Activated CD4-positive, alpha-beta memory T cell treated with anti-CD3 and anti-CD28 coated beads, Interleukin-2, amount 10 ng/mL, durations not matched to agents 7 days and 5 days (primary cell): ENCODE measurements at places on chromosomes 16 and 17.
A peak's percentile ranks its signal among the peaks of the same experiment; 100 is the strongest.

DNA sequence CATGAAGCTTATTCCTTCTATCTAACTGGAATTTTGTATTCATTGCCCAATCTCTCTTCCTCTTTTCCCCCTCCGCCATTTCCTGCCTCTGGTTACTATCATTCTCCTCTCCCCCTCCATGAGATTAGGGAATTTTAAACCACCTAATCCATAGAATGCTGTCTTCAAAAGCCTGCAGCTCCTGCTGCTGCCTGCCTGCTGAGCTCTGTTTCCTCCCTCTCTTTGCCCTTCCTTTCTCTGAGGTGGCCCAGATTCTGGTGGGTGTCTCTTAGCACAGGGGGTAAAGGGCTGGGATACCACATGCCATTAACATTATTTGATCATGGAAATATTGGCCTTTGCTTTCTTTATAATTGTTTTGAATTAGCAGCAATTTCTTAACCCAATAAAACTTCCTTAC, 241.6 kb downstream of the CNTNAP4 start:
- DNase-seq = no peak
- no peaks in the 10 kb centered on the region for H3K4me1 ChIP-seq
- no peak overlapping the region for H3K4me3 ChIP-seq

GRCh38 chr16:58019866-58020538, 5.6 kb upstream of the MMP15 start:
- H3K36me3 ChIP-seq = peaks cover 7% of the 10 kb centered on the region
- peak overlapping the region; percentile 64 for H3K27ac ChIP-seq
- no peak overlapping the region for H3K4me3 ChIP-seq
- H3K4me1 ChIP-seq = peaks cover 19% of the 10 kb centered on the region
- peaks cover 4% of the 10 kb centered on the region for H3K27me3 ChIP-seq

DNA sequence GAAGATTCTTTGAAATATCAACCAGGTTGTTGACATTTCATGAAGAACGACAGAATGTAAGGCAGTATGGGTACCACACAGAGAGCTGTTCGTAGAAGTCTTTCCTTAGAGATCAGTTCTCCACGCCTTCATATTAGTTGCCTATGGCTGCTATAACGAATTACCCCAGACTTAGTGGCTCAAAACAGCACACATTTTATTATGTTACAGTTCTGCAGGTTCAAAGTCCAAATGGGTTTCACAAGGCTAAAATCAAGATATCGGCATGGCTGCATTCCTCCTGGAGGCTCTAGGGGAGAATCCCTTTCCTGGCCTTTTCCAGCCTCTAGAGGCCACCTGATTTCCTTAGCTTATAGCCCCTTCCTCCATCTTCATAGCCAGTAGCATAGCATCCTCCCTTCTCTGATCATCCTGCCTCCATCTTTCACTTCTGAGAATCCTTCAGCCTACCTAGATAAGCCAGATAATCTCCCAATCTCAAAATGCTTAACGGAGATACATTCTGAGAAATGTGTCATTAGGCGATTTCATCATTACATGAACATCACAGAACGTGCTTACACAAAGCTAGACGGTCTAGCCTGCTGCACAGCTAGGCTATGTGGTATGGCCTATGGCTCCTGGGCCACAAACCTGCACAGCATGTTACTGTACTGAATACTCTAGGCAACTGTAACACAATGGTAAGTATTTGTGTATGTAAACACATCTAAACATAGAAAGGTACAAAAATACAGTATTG, 26.0 kb downstream of the ERCC4 start:
- DNase-seq = no peak
- peaks cover 22% of the 10 kb centered on the region for H3K36me3 ChIP-seq
- no peak overlapping the region for H3K27ac ChIP-seq
- peaks cover 4% of the 10 kb centered on the region for H3K4me1 ChIP-seq
- no peaks in the 10 kb centered on the region for H3K27me3 ChIP-seq

GRCh38 chr17:40314584-40314956, 5.6 kb downstream of the RARA start:
- peak overlapping the region; percentile 37 for H3K27ac ChIP-seq
- peak; percentile 85 for DNase-seq
- H3K27me3 ChIP-seq = no peaks in the 10 kb centered on the region
- no peak overlapping the region for H3K4me3 ChIP-seq

DNA sequence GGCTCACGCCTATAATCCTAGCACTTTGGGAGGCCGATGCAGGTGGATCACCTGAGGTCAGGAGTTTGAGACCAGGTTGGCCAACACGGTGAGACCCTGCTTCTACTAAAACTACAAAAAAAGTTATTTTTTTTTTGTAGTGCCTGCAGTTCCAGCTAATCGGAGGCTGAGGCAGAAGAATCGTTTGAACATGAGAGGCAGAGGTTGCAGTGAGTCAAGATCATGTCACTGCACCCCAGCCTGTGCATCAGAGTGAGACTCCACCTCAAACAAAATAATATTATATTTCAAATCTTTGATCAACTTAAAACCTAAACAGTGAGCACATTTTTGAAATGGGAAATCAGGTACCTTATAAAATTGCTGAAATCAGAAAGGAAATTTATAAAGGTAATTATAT, 36.5 kb downstream of the NCOR1 start:
- H3K4me1 ChIP-seq = peaks cover 3% of the 10 kb centered on the region
- no peak overlapping the region for H3K27ac ChIP-seq
- H3K36me3 ChIP-seq = peaks cover 28% of the 10 kb centered on the region
- no peak overlapping the region for H3K4me3 ChIP-seq
- DNase-seq = no peak

DNA sequence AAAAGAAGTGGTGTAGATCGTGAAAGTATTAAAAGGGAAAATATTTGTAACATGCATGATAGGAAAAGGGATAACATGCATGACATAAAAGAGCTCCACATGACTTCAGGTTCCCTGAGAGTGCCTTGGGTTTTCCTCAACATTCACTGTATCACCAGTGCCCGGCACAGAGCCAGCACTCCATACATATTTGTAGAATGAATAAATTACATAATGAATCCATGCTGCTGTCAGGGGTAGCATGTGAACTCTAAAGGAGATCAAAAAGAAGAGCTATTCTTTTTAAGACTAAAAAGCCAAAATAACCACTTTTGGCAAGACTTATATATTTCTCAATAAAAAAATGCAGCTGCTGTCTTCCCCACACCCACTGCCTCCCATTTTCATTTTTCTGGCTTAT, 2.7 kb upstream of the ZNF594 start:
- H3K36me3 ChIP-seq = peaks cover 21% of the 10 kb centered on the region
- H3K4me1 ChIP-seq = peaks cover 32% of the 10 kb centered on the region
- no peak overlapping the region for H3K4me3 ChIP-seq
- no peak for DNase-seq
- H3K27ac ChIP-seq = no peak overlapping the region

DNA sequence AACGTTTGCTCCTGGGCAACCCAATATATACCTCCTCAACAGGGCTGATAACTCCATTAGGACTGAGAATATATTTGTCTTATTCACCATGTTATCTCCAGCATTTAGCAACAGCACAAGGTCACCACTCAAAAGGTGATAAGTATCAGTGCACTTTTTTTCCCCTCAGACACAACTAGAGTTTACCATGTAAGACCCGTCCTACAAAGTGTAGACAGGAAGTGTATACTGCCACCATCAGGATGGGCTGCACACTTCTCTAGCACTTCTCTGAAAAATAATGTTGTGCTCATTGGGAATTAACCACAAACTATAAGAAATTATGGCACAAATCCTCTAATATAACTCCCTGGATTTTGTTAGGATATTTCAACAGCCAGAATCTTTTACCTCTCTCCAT, 5.7 kb upstream of the VAT1L start:
- H3K4me1 ChIP-seq = no peaks in the 10 kb centered on the region
- H3K27me3 ChIP-seq = peaks cover 23% of the 10 kb centered on the region
- H3K4me3 ChIP-seq = no peak overlapping the region
- no peaks in the 10 kb centered on the region for H3K36me3 ChIP-seq
- H3K27ac ChIP-seq = no peak overlapping the region
- no peak for DNase-seq

GRCh38 chr16:57268804-57269800, 15.4 kb downstream of the PLLP start:
- H3K4me3 ChIP-seq = no peak overlapping the region
- no peak for DNase-seq
- H3K36me3 ChIP-seq = no peaks in the 10 kb centered on the region
- H3K4me1 ChIP-seq = peaks cover 25% of the 10 kb centered on the region
- no peaks in the 10 kb centered on the region for H3K27me3 ChIP-seq

DNA sequence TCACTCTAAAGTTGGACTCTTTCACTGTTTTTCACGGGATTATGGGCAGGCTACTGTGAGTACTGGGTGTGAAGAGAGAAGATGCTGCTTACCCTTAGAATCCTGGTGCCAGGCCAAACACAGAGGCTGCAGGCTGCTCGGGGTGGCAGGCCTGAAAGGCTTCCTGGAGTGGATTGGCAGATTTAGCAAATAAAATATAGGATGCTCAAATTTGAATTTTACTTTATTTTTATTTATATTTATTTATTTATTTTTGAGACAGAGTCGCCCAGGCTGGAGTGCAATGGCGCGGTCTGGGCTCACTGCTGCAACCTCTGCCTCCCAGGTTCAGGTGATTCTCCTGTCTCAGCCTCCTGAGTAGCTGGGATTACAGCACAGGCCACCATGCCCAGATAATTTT, 14.9 kb upstream of the STAC2 start:
- no peaks in the 10 kb centered on the region for H3K27me3 ChIP-seq
- no peak overlapping the region for H3K27ac ChIP-seq
- no peak overlapping the region for H3K4me3 ChIP-seq
- H3K4me1 ChIP-seq = peaks cover 35% of the 10 kb centered on the region
- no peaks in the 10 kb centered on the region for H3K36me3 ChIP-seq

GRCh38 chr17:32964541-32964940, 27.1 kb upstream of the SPACA3 start:
- no peak for DNase-seq
- H3K27me3 ChIP-seq = peaks cover 38% of the 10 kb centered on the region
- peaks cover 7% of the 10 kb centered on the region for H3K4me1 ChIP-seq
- no peaks in the 10 kb centered on the region for H3K36me3 ChIP-seq

DNA sequence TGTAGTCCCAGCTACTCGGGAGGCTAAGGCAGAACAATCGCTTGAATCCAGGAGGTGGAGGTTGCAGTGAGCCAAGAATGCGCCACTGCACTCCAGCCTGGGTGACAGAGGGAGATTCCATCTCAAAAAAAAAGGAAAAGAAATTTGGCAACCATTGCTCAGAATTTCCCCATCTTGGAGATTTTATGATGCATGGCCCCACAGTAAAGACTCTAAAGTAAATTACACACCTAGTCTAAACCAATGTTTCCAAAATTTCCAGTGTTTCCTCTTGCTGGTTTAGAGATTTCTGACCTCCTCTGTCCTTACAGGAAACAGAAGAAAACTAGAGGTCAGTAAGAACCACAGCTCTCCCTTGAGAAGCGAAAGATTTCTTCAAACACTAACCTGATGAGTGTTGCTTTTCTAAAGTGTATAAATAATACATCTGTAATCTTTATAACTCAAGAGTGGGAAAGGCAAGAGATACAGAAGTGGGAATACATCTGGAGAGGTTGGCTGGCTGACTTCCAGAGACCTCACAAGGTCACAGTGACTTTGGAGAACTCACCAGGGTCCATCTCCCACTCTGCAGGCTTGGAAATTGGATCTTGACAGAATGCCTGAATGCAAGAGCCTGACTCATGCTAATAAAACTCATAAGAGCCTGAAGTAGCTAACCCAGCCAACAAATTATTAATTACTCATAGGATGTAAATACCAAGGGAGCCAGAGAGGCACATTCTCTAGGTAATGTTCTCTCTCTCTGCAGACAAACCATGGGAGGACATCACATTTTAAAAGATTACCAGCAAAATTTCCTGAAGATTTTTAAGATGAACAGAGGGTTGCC, 8.8 kb downstream of the ADAT1 start:
- peaks cover 69% of the 10 kb centered on the region for H3K36me3 ChIP-seq
- H3K4me1 ChIP-seq = peaks cover 36% of the 10 kb centered on the region
- H3K27me3 ChIP-seq = no peaks in the 10 kb centered on the region
- H3K27ac ChIP-seq = no peak overlapping the region
- no peak overlapping the region for H3K4me3 ChIP-seq
- no peak for DNase-seq

- DNase-seq = no peak
- H3K27ac ChIP-seq = no peak overlapping the region
- H3K4me3 ChIP-seq = no peak overlapping the region
- no peaks in the 10 kb centered on the region for H3K36me3 ChIP-seq
Measured at GRCh38 chr17:17035490-17035889, 6.8 kb upstream of the MPRIP start.

DNA sequence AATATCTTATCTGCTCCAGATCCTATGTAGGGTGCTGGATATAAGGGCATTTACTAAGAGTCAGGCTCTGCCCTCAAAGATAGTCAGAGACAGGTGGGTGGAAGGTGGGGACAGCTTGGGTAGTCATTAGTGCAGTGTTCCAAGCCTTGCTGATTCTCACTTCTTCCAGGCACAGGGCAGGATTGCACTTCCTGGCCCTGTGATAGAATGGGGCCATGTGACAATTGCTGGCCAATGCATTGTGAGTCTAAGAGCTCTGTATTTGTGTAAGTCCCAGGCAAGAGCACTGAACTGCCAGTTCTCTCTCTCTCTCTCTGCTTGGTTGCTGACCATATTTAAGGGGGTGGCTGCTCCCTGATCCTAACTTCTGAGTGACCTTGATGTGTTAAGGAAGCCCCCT, 112.1 kb downstream of the C16orf78 start:
- H3K27ac ChIP-seq = no peak overlapping the region
- DNase-seq = no peak
- no peak overlapping the region for H3K4me3 ChIP-seq

DNA sequence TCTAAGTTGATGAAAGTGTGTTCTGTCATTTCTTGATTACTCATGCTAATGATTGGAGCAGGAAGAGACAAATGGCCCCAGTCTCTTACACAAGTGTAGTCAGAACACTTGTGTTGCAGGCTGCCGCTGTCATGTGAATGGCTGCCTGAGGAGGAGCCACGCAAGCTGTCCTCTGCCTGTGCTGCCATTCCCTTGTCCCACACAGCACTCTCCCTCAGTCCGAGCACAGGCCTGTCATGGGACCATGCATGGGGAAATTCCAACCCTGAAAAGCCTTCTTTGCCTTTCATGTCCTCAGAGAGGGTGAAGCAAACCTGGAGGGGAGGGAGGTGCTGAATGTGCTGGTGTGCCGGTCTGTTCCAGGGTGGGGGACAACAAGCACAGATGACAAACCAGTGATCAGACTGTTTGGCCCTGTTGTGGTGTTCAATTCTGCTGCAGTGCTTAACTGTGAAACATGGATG, 109.4 kb downstream of the MRTFB start:
- no peak overlapping the region for H3K4me3 ChIP-seq
- H3K36me3 ChIP-seq = no peaks in the 10 kb centered on the region
- H3K27me3 ChIP-seq = no peaks in the 10 kb centered on the region
- H3K4me1 ChIP-seq = no peaks in the 10 kb centered on the region
- H3K27ac ChIP-seq = no peak overlapping the region
- DNase-seq = no peak

DNA sequence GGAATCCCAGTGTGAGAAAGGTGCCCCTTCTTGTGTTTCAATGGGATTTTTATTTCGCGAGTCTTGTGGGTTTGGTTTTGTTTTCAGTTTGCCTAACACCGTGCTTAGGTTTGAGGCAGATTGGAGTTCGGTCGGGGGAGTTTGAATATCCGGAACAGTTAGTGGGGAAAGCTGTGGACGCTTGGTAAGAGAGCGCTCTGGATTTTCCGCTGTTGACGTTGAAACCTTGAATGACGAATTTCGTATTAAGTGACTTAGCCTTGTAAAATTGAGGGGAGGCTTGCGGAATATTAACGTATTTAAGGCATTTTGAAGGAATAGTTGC, 567 bp downstream of the UBB start:
- peak overlapping the region; percentile 87 for H3K27ac ChIP-seq
- no peak for DNase-seq
- peaks cover 35% of the 10 kb centered on the region for H3K4me1 ChIP-seq
- peaks cover 36% of the 10 kb centered on the region for H3K36me3 ChIP-seq
